Activated CD8-positive, alpha-beta memory T cell treated with anti-CD3 and anti-CD28 coated beads for 4 hours (primary cell): ENCODE measurements at places on chromosomes 3 and 15.

DNA sequence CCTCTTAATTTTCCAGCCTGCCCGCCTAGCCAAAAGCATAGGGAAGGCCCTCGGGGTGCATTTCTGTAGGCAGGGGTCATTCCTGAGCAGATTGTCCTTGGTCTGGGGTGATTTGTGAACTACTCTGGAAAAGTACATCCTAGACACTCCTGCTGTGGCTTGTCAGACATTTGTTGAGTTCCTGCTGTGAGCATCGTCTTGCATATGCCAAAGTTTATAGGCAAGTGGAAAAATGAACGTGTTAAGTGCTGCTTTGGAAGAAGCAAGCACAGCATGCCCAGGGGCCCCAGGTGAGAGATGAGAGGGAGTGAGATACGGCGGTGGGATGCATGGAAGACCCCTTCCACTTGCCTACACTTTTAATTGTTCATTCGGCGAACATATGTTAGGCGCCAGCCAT lies 237.7 kb upstream of the ST8SIA2 start:
- no peak for DNase-seq

DNA sequence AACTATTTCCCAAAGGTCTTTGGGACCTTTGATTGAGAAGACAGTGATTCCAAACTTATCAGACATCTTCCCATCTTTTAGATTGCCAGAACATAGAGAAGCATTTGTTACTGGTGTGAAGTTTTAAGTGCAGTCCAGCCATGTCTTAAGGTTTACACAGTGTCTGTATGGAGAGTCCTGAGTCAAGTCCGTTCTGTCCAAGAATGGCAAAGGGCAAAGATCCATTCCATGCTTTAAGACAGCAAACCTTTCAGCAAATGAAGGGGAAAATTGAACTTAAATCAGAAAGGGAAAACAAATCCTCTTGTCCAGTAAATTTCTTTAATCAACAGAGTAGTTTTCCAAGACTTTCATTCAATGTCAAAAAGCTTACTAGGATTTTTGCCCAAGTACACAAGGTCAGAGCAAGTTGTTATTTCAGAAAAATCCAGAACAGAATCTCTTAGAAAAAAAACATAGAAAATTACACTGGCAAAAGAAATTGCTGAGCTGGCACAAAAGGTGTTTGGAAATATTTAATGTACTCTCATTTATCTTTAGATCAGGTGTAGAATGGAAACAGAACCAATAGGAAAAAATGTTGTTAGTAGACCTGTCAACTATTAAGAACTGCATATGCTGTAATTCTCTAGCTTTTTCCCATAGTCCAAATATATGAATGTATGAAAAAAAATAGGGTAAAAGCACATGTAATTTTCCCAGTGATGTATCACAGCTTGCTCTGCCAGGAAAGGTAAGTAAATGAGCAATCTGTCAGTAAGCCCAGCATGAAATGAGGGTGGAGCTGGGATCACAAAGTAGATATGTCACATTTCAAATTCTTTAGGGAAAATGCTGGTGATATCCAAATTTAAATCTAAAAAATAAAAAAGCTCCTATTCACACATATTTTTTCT lies 1099.9 kb downstream of the TUSC7 start:
- DNase-seq: no peak

GRCh38 chr3:180267202-180267843 lies 230.6 kb upstream of the PEX5L start:
- no peak for DNase-seq

DNA sequence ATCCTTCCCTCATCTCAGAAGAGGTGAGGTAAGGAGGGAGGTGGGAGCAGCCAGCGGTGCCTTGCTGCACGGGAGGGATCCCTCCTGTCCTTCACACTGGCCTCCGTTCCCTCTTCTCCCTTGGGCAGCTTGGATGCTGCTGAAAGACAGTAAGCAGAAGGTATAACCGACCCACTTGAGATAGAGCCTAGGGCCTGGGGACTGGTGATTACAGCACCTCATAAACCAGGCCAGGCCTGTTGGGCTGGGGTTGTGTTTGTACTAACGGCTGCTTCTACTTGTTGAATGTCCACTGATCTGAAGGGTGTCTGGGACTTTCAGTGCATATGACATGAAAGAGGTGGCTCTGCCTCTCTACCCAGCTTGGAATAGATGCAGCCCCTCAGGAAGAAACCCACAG lies 25.0 kb downstream of the SEMA6D start:
- DNase-seq: no peak

- DNase-seq: no peak
Observed at GRCh38 chr3:178439504-178439903, 96.7 kb upstream of the KCNMB2 start.

GRCh38 chr15:37586011-37586583 lies 348.3 kb upstream of the TMCO5A start:
- DNase-seq: no peak

DNA sequence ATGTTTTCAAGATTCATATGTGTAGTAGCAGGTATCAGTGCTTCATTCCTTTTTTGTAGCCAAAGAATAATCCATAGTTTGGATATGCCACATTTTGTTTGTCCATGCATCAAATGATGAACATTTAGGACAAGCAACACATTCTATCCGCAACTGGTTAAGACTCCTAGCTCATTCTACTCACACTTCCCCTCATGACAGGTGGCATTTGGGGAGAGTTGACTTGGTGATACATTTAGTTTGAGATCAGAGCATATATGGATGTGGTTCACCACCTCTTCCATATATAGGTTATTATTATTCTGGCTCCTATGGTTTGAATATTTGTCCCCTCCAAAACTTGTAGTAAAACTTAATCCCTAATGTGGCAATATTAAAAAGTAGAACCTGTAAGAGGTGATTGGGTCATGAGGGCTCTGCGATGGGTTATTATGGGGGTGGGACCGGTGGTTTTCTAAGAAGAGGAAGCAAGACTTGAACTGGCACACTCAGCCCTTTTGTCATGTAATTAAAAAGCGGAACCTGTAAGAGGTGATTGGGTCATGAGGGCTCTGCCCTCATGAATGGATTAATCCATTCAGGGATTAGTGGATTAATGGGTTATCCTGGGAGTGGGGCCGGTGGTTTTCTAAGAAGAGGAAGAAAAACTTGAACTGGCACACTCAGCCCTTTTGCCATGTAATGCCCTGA lies 75.3 kb upstream of the HRH1 start:
- no peak for DNase-seq

DNA sequence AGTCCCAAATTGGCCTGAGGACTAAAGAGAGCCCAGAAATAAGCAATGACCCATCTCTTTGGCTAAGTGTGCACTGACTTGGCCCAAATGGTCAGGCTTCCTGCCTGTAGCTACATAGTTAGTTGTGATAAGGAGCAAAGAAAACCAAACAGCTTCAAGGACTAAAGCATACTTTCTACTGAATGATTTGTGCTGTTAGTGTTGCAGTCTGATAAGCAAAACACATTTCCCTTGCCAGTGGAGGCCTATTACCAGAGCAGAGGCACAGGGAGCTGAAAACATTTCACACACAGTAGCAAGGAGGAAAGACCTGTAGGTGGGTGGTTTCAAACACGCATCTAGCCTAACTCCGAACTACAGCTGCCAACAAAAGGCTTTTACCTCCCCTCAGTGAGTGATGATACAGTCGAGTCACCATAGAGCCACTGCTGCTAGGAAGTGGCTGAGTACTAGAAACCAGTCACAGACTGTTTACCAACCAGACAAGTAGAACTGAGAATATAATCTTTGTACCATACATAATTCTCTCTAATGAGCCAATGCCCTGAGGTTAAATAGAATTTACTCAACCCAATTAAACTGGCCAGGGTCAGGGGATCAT lies 222.3 kb upstream of the THBS1 start:
- no peak for DNase-seq

GRCh38 chr3:106398891-106399600 lies 530.2 kb upstream of the CBLB start:
- no peak for DNase-seq

DNA sequence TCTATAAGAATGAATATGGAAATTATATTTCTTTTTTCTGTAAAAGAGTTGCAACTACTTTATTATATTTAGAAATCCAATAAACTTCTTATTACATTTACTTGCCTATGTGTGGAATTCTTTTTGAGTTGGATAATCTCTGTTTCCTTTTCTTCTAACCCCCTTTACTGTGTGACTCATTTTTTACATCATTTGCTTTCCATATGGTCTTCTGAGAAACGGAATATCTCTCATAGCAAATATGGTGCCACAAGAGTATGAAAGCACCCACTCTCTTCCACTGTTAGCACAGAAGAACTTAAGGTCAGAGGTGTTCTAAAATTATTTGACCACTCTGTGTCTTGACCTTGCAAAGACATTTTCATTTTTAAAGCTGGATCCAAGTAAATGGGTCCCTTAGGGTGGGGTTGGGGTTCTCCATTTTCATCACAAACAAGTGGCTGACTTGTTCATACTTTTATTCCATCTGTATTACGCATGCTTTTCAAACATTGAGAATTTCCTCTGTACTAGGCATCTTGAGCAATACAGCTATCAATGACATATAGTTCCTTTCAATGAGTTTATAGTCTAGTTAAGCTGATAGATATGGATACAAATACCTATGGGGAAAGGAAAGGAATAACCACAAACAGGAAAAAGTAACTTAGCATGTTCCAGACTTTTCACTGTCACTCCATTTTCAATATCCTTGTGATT lies 281.1 kb upstream of the TPRG1 start:
- no peak for DNase-seq

- DNase-seq: peak; percentile 65
Observed at GRCh38 chr3:48268381-48268935, 27.6 kb downstream of the ZNF589 start.

GRCh38 chr15:78056714-78057269 lies 20.7 kb downstream of the TBC1D2B start:
- DNase-seq: no peak

GRCh38 chr3:68832680-68833079 lies 99.7 kb downstream of the TAFA4 start:
- no peak for DNase-seq

DNA sequence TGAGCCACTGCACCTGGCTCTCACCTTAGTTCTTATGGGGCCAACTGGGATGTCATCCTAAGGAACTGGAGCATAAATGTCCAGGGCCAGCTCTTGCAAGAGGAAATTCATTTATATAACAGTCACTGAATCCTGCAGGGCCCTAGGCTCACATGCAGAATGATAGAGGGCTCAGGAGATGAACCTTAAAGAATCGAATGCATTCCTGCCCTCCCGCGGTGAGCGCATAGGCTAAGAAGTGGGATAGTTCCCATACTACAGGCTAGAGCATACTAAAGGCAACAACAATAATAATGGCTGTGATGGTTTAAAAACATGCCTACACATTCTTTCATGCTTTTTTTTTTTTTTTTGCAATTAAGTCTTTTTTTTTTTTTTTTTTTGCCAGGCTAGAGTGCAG lies 17.1 kb upstream of the CSRNP1 start:
- DNase-seq: no peak
